Stomach (tissue), 19 donors: ENCODE measurements at places on chromosomes 7 and 10. TPM values are rescaled to one million over a fixed set of nuclear protein-coding genes. Genes with fewer than 3 reads are reported as not detected.

NANOS1 gene
- 1.5 TPM for polyA plus RNA-seq

LMOD2 gene
- polyA plus RNA-seq, result 0.05 TPM

DNA sequence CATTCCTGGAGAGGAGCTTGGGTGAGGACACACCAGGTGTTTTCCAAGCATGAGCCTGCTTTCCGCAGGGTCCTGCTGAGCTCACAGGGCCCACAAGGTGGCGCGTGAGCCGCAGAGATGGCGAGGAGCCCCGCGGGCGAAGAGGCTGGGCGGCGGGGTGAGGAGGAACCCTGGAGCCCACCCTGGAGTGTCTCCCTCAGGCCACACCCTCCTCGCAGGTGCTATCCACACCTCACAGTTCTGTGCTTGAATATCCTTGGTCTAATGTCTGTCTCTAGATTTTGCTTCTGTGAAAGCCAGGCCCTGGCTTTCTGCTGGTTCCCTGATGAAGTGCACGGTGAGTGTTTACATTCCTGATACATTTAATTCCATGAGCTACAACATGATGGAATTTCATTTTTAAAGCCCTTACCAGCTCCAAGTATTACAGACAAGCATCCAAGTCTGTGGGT is 433.6 kb downstream of the ACTR3B start:
- peak; percentile 57 for DNase-seq

- DNase-seq, result no peak
Observed at GRCh38 chr10:85977642-85978041, 389.0 kb downstream of the GRID1 start.

- peak; percentile 41 for DNase-seq
Observed at GRCh38 chr7:92834507-92835260, 1.7 kb downstream of the CDK6 start.

- DNase-seq, result no peak
Observed at GRCh38 chr10:1102831-1103230, 46.6 kb downstream of the WDR37 start.
